ENCODE measurements at places on chromosomes 7 and 10.
A peak's percentile ranks its signal among the peaks of the same experiment; 100 is the strongest.

DNA sequence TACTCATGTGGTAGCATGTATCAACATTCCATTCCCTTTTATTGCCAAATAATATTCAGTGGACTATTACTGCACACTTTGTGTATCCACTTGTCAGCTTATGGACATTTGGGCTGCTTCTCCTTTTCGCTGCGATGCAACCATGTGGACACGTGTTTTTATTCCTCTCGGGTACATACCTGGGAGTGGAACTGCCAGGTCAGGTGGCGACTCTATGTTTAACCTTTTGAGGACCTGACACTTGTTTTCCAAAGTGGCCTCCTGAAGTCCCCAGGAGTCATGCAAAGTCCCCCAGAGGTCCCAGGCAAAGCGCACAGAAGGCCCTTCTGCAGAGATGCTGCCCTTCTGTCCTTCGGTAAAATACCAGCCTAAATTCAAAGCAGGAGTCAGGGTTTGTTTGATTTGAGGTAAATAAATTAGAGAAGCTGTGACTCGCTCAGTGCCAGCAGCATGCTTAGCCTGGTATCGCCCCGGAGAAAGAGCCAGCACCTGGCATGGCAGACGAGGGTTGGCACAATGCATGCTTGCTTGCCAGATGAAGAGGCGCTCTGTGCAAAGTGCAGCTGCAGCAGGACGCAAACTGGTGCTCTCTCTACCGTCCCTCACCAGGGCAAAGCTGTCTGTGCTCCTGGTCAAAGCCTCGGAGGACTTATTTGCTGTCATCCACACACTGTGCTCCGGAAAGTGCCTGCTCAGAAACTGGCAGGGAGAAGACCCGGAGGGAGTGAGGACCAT lies 37.8 kb downstream of the HIPK2 start:
- no peak for DNase-seq

GRCh38 chr7:149071641-149072437 lies 18.7 kb downstream of the ZNF786 start:
- peak; percentile 56 for DNase-seq

DNA sequence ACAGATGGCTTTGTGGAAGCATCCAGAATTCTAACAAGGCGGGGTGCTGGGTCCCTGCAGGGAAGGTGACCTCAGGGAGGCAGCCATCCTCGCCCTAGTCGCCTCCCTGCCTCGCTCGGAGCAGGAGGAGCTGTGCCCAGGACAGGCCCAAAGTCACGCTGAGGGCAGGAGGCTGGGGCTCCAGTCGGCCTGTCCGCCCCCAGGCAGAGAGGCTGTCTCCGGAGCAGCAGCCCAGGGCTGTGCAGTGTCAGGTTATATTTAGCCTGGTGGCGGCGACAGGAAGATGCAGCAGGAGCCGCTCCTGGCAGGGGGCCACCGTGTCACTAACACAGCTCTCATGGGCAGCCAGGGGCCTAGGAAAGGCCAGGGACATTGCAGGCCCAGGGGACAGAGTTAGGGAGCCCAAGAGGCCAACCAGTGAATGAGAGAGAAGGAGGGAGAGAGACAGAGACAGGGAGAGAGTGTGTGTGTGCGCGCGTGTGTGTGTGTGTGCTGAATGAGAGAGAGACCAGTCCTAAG lies 13.5 kb downstream of the KCNH2 start:
- DNase-seq, result no peak

DNA sequence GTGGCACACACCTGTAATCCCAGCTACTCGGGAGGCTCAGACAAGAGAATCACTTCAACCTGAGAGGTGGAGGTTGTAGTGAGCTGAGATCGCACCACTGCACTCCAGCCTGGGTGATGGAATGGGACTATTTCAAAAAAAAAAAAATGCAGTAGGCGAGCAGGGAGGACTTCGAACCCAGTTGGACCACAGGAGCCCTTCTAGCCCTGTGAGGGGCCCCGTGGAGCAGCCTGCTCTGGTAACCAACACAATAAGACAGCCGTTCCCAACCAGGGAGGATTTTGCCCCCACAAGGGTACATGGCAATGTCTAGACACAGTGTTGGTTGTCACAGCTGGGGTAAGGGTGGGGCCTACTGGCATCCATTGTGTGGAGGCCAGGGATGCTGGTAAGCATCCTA lies 63.9 kb upstream of the BTBD16 start:
- no peak for DNase-seq

- DNase-seq, result no peak
These were observed 11.8 kb upstream of the ACSL5 start for GRCh38 chr10:112361951-112362751.

DNA sequence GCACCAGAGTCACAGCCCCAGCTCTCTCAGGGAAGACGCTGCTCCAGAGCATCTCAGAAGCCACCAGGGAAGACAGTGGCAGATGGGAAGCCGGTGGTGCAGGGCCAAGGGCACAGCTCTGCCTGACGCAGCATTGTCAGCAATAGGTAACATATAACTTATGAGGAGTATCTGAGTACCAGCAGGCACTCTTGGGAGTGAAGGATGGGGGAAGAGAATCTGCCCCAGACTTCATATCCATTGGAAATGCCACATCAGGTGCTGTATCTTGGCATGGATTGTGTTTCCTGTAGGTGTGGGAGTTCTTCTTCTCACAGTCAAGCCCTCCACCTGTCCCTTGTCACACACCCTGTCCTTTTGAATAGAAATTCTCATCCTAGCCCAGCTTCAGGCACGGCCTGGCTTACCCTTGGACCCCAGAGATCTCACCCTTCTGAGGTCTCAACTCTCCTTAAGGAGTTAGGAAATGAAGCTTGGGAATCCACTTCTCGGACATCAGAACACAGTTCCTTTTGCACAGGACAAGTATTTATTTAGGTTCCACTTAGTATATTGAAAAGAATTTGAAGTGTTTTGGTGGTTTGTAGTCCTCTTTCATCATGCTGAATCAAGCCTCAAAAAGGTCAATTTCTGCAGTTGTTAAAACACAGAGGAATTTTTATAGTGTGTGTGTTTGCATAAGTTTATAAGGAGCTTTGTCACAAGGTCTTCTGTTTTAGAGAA lies 9.9 kb downstream of the EPDR1 start:
- no peak for DNase-seq

GRCh38 chr10:109945473-109946177 lies 22.3 kb upstream of the XPNPEP1 start:
- no peak for DNase-seq

GRCh38 chr7:129646369-129647021 lies 35.0 kb downstream of the NRF1 start:
- DNase-seq, result no peak

DNA sequence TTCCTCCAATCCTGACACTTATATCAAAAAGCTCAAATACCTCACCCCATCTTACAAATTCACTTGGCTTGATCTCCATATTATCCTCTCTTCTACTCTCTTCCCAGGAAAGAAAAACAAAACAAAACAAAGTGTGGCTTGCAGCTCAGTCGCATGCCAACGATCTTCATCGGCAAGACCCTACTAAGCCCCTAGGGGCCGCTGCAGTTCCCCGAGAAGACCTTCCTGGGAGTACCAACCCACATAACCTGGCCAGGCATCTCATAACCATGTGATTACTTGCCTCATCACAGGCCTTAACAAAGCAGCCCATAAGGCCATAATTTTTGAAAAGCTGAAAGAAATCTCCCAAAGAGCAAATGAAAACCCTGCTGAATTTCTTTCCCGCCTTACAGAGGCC lies 103.7 kb downstream of the ZNF92 start:
- no peak for DNase-seq

- DNase-seq, result no peak
These were observed 63.0 kb downstream of the ABRAXAS2 start for GRCh38 chr10:124864421-124865193.

GRCh38 chr7:151232091-151232916 lies at the start of gene CHPF2:
Gene CHPF2 (plus strand): TSS chr7:151232483. CDS start chr7:151234012, 1,529 bp downstream.
- DNase-seq, result peak; percentile 94

GRCh38 chr10:91313796-91314485 lies 93.5 kb downstream of the PCGF5 start:
- DNase-seq, result no peak

DNA sequence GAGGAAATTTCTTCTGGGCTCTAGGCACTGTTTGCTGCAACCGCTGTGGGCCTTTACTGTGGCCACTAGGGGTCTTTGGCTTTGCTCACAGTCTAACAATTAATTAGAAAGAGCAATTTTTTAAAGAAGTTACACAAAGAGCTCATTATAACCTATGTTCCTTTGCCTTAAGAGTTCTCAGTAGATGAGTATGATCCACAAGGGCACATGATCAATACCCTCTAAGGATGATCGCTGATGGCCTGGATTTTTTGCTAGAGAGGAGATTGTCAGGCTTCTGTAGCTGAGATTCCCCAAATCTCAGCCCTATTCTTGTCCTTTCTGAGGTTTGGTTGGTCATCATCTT lies 80.8 kb upstream of the RHOBTB1 start:
- no peak for DNase-seq

- peak; percentile 76 for DNase-seq
These were observed 6.1 kb upstream of the VCL start for GRCh38 chr10:73991884-73992245.

- DNase-seq, result no peak
These were observed 14.9 kb upstream of the MPP7 start for GRCh38 chr10:28317760-28318159.

GRCh38 chr7:129343099-129343700 lies 91.0 kb upstream of the STRIP2 start:
- DNase-seq, result no peak

GRCh38 chr10:121457729-121458128 lies 140.5 kb downstream of the FGFR2 start:
- DNase-seq, result no peak

DNA sequence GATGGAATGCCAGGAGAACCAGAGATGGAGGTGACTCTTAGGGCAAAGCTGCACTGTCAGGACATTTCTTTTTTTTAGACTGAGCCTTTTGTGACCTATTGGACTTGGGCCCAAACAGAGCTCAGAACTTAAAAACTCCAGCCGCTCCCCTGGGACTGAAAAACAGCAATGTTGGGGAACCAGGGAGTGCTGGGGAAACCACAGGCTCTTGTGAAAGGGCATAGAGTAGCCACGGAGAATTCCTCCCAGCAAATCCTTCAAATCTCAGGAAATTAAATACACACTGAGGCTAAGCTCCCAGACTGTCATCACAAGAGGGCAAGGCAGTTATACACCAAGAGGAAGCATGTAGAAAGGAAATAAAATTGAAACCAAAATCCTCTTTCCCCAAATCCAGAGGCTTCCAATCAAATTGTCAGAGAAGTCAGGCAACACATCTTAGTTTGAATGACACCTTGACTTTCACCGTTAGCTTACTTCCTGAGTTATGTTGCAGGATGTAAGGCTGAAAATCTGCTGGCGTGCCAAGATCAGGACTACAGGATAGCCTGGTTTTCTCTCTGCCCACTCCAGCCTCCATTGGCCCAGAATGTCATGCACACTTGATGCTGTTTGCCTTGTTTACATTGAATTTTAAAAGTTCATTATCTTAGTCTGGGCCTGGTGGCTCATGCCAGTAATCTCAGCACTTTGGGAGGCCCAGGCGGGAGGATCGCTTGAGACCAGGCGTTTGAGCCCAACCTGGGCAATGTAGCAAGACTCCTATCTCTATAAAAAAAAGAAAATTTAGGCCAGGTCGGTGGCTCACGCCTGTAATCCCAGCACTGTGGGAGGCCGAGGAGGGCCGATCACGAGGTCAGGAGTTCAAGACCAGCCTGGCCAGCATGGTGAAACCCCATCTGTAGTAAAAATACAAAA lies 2.6 kb upstream of the RFC2 start:
- no peak for DNase-seq

DNA sequence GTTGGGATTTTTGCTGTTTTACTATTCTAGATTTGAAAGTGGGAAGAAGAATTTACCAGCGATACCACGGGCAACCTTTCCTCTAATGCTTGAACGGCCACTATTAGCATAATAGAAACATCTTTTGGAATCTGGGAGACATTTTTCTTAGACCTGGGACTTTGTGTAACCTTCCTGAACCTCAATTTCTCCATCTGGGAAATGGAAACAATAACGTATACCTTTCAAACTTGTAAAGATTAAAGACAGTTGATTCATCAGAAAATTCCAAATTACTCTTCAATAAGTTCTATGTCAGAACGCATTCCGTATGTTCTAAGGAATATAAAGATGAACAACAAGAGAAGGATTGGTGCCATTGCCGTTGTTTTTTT lies 453 bp upstream of the RNLS start:
- DNase-seq, result no peak

- DNase-seq, result no peak
These were observed 48.4 kb downstream of the GRID2IP start for GRCh38 chr7:6502886-6503285.

- DNase-seq, result no peak
These were observed 310.4 kb downstream of the EXOC4 start for GRCh38 chr7:133563251-133563650.

- DNase-seq, result no peak
These were observed 320.4 kb downstream of the RNLS start for GRCh38 chr10:88262591-88263234.

DNA sequence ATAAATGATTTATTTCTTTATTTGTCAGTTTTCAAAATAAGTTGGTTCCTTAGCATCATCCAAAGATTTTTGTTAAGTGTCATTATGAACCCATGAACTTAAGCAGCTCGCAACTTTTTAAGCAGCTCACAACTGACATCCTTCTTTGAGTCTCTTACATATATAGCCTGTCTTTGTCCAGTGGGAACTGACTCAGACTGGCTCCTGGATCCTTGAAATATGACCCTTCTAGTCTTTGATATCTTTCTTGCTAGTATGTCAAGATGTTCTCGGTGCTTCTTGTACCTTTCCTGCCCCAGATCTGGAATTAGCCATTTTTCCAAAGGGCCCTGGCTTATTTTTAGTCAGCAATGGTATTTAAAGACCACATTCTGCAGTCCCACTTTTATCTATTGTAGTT lies 53.9 kb upstream of the ARID5B start:
- DNase-seq, result no peak

GRCh38 chr10:83252169-83252568 lies 887.1 kb upstream of the GHITM start:
- no peak for DNase-seq

DNA sequence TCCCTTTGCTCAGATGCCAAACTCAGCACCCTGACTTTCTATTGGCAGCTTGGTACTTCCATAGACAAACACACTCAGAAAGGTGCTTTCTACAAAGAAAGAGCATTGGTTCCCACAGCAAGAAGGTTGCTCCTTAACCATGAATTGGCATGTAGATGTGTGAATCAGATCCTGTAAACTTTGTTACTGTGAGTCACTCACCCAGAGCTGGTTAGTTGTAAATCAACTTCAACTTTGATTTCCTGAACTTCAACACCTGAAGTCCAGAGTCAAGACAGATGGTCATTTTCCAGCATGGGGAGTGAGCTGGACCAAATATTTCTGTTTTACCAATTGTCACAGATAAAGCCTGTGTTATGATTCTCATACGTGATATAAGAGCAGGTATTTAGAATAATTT lies 797.2 kb downstream of the TNS3 start:
- DNase-seq, result no peak

GRCh38 chr10:75613685-75614504 lies 182.5 kb downstream of the LRMDA start:
- DNase-seq, result no peak

GRCh38 chr7:117896339-117896738 lies 23.1 kb upstream of the CTTNBP2 start:
- no peak for DNase-seq
